ENCODE measurements at places on chromosomes 12 and 14. TPM values are rescaled to one million over a fixed set of nuclear protein-coding genes. Genes with fewer than 3 reads are reported as not detected.

SLC17A8 gene
- total RNA-seq: not detected

CD163 gene
- 192 TPM for total RNA-seq

STAC3 gene
- 1.7 TPM for total RNA-seq

BBS10 gene
- total RNA-seq: 20.0 TPM

Data from esophagus muscularis mucosa (tissue), 4 donors.